ENCODE measurements at places on chromosomes 13 and 19.

GRCh38 chr19:7509625-7510024, 6.3 kb upstream of the ZNF358 start:
- no peak for DNase-seq

GRCh38 chr13:58467176-58467575, 835.6 kb downstream of the PCDH17 start:
- DNase-seq, result no peak

DNA sequence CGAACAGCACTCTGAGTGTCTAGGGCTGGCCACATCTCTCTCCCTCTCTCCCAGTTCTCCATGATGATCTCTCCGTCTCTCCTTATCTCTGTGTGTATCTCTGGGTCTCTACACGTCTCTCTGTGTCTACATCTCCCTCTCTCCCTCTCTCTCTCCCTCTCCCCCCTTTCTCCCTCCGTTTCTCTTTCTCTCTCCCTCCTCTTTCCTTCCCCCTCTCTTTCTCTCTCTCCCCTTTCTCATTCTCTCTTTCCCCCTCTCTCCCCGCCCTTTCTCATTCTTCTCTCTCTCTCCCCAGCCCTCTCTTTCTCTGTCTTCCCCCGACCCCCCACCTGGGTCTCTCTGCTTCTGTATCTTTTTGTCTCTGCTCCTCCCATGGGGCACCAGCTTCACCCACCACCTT, 21.3 kb upstream of the TNFAIP8L1 start:
- no peak for DNase-seq

- no peak for DNase-seq
Observed at GRCh38 chr13:82772816-82773215, 1109.5 kb downstream of the SLITRK1 start.

Measured in thymus (tissue), 14 donors.